B cell (primary cell): ENCODE measurements at places on chromosomes 7 and 10. TPM values are rescaled to one million over a fixed set of nuclear protein-coding genes. Genes with fewer than 3 reads are reported as not detected.

SCART1 gene
- 3.0 and 4.1 TPM in 2 replicates for polyA plus RNA-seq

IGFBP1 gene
- not detected in 2 replicates for polyA plus RNA-seq

CARD11 gene
- polyA plus RNA-seq, result 125 and 135 TPM in 2 replicates

METTL27 gene
- 0.37 and 0.99 TPM in 2 replicates for polyA plus RNA-seq
